ENCODE measurements at places on chromosomes 2 and 18.
A peak's percentile ranks its signal among the peaks of the same experiment; 100 is the strongest.

DNA sequence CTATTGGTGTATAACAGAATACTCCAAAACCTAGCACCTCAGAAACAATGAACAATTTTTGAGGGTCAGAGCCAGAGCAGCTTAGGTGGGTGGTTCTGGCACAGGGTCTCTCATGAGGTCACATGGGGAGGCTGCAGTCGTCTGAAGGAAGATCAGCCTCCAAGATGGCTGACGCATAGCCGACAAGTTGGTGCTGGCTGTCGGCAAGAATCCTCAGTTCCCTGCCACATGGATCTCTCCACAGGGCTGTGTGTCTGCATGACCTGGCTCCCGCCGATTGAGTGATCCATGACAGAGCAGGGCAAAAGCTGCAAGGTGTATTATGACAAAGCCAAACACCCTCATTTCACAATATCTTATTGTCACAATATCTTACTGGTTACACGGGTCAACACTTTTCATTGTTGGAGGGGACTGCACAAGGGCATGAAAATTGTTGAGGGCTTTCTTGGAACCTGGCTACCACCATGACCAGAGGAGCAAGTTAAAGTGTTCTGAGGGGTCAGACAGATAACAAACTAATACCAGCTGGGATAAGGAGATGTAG, 4.2 kb downstream of the MYL12B start:
- no peak for DNase-seq

GRCh38 chr18:8478166-8478967, 130.9 kb upstream of the RAB12 start:
- peak; percentile 65 for DNase-seq

DNA sequence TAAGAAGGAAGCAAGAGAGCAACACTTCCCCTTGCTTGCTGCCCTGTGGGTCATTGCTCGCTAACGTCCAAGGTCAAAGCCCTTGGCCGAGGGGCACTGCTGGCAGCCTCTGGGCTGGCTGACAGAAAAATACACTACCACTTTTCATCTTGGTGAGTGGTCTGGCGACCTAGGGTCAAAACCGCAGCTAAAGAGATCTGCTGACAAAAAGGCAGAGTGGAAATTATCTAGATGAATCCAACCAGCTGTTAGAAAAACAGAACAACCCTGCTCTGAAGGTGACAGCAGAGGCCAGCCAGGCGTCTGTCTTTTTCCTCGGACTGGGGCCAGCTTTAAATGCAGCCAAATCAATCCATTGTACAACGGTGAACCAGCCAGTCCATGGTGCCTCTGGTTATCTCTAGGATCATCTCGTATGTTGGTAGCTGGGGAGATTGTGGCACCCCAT, 92.6 kb downstream of the CD8B2 start:
- no peak for DNase-seq

DNA sequence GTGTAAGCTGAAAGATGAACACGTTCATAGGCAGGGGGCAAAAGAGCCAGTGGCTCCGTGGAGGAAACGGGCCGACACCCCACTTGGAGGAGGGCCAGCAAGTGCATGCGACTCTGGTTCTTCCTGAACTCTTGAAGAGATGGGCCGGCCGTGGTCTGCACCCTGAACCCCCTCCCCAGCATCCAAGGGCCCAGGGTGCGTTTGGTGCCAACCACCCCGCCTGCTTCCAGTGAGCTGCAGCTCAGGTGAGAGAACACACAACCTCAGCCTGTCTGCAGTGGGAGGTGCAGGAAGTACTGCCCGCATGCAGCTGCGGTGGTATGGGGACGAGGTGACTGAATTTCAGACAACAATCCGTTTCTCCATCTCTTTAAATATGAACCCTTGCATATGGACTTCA, 58.9 kb downstream of the ADNP2 start:
- no peak for DNase-seq

DNA sequence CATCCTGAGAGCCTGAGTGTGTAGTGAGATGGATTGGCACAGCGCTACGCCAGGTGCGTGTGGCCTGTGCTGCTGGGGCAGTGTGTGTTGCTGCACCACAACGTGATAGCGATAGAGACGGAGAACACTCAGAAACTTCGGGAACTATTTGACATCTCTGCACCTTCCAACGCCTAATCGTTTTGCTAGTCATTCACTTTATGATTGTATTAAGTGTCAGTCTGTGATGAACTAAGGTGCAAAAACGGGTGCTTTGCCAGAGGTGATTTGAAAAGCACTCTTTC, 26.0 kb upstream of the IGFBP2 start:
- no peak for DNase-seq

GRCh38 chr2:190182071-190182524, 119.6 kb upstream of the MSTN start:
- no peak for DNase-seq

DNA sequence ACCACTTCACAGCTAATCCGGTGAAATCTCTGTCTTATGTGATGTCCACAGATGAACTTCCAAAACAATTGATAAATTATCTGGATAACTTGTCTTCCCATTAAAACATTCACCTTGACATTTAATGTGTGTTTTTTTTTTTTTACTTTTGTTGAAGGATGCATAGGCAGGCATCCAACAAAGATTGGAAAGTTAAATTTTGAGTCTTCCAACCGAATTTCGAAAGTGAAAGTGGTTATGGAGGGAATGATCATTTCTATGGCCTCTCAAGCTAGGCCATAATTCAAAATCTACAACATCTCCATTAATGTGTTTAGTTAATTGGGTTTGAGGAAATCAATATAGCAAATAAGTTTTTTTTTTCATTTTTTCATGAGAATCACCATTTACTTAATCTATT, 1495.5 kb upstream of the ACVR2A start:
- DNase-seq: no peak

GRCh38 chr2:116499389-116499788, 1315.1 kb upstream of the DDX18 start:
- no peak for DNase-seq

DNA sequence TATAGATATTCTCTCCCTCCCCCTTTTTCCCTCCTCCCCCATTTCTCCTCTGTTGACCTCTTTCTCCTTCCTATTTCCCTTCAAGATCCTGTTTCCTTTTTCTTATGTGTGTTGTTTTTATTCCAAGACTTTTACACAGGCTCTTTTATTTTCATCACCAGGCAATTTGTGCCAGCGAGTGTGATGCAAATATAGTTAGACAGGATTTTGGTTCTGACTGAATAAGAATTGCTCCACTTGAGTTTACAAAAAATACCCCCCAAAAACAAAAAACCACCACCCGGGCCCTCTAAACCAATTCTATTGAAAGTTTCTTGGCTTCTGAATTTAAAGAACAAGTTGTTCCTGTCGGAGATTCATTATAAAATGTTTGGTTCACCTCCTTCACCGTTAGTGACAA, 50.9 kb upstream of the MAPK4 start:
- DNase-seq: no peak

GRCh38 chr2:17317439-17317976, 200.7 kb downstream of the RAD51AP2 start:
- no peak for DNase-seq

- no peak for DNase-seq
Measured at GRCh38 chr2:165462443-165462842, 7.1 kb upstream of the CSRNP3 start.

GRCh38 chr18:8742387-8743361, 37.3 kb downstream of the MTCL1 start:
- DNase-seq: no peak

- no peak for DNase-seq
Measured at GRCh38 chr2:68256093-68256450, 3.7 kb upstream of the PPP3R1 start.

- no peak for DNase-seq
Measured at GRCh38 chr2:220148471-220149248, 521.2 kb downstream of the SLC4A3 start.

GRCh38 chr2:67065046-67065445, 332.1 kb upstream of the ETAA1 start:
- DNase-seq: no peak

DNA sequence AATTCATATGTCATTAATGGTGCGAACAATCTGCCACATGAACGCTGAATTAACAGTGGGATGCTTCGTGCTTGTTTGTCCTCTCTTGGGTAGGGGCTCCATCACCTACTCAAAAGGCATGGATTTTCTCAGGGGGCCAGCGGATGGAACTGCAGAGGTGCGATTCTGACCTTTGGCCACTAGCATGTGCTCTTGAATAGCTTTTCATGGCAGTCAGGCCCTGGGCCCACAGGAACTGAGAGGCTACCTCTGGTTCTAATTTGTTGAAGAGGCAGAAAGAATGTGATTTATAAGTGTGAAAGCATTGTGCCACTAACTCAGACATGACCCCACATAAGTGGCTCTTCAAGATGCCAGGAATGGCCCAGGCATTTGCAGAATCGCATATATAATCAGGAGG, 283.2 kb downstream of the INSIG2 start:
- peak; percentile 60 for DNase-seq

- DNase-seq: no peak
Measured at GRCh38 chr18:55427951-55428350, 160.0 kb downstream of the TCF4 start.

DNA sequence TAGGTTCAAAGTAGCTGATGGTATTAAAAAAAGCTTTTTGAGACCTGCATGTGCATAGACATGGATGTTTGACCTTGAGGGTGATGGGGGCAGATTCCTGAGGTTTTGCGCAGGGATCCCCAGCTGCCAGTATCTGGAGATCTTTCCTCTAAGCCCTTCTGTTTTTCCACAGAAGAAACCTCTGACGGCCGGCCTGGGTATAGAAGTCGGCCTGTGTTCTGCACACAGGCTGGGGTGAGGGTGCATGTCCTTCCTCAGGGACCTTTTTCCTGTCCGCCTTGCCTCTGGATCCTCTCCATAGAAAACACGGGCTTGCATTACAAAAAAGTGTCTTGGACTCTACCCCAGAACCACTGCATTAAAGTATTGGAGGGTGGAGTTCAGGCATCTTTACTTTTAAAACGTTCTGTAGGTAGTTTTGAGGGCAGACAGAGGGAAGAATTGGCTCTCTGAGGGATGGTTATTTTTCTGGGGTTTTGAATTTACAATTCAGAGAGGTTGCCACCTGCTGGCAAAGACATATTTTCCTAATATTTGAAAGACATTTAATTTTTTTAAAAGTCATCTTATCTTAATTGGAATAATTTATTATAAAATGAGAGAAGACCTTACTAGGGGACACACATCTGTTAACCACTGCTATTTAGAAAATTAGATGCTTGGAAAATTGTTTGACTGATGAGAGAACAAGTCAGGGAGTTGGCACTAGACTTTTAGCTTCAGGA, 350.6 kb downstream of the DCDC2C start:
- DNase-seq: no peak

DNA sequence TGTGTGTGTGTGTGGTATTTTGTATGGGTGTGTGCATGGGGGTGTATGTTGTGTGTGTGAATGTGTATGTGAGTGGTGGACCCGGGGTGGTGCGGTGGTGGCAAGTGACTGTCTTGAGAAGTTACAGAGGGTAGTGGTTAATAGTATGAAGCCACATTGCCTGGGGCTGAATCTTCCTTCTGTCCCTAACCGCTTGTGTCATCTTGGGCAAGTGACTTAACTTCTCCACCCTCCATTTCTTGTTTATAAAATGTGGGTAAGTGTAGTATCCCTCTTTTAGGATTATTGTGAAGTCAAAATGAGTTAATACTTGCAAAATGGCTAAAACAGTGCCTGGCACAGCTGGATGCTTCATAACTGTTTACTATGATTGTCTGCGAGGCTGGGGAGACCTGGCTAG, 63.5 kb downstream of the MYCN start:
- DNase-seq: no peak

DNA sequence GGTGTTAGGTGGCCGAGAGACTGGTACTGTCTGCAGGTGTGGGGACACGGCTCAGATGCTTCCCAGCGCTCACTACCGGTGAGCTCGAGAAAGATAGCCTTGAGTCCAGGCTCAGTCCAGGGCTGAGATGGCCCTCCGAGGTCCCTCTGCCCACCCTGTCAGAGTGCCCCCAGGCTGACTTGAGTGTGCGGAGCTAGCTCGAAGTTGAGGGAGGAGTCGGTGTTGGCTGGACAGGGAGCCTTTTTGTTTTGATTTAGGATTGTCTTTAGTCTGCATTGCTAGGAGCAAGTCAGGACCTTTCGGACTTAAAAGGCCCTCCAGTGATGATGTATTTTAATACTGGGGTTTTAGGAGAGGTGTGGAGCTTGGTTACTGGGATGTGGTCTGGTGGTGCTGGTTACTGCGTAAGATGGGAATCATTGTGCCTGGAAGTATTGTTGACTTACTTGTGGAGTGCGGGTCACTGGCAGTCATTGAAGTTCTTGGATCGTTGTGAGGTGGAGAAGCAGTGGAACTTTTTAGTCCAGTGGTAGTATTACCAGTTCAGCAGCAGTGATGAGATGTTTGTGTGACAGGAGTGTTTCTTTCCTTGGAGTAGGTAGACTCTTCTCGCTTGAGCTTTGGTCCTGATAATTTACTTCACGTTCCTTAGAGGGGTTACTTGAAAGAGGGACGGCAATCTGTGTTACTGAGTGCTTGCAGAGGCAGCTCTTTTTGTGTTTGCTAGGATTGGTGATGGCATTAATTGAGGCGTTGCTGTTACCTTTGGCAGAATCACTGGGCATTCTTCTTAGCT, 633 bp downstream of the KIAA1328 start:
- DNase-seq: no peak

- no peak for DNase-seq
Measured at GRCh38 chr18:10771053-10771709, 245.4 kb downstream of the NAPG start.

GRCh38 chr2:240472078-240472790, 36.8 kb downstream of the GPC1 start:
- DNase-seq: no peak

GRCh38 chr2:239318790-239319661, 81.8 kb downstream of the HDAC4 start:
- DNase-seq: no peak

DNA sequence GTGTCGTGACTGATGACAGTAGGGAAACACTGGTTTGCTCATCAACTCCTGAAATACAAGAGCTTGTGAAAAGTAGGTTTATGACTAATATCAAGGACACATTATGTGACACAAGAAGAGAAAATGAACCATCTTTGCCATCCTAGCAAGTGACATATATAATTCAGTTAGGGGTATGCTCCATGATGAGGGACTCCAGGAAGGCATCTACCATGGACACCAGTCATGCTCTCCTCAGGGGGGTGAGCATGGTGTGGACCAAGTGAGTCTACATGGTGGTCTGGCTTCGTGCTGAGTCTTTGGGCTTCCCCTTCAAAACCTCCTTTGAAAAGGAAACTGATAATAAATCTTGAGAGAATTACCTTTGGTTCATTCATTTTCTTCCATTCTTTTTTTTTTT, 11.7 kb upstream of the SERPINB5 start:
- no peak for DNase-seq

GRCh38 chr18:58168993-58169392, 125.0 kb downstream of the NEDD4L start:
- peak; percentile 22 for DNase-seq
